ENCODE measurements at places on chromosomes 1 and 21.

- no peak for DNase-seq
Observed at GRCh38 chr1:166920561-166921475, 44.8 kb upstream of the TADA1 start.

DNA sequence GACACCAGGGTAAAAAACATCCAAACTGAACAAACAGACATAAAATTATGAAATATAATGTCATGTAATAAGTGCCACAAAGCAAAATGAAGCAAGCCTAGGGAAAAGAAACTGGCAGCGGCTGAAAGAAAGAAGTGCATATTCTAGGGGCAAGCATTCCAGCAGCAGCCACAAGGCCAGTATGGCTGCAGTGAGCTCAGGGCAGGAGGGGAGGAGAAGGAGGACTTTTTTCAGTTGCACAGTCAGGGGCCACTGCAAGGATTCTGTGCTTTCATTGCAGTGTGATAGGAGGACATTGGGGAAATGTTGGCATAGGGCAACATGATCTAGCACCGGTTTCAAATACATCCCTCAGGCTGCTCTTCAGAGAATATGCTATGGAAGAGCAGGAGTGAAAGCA is 263.8 kb downstream of the NEGR1 start:
- no peak for DNase-seq

DNA sequence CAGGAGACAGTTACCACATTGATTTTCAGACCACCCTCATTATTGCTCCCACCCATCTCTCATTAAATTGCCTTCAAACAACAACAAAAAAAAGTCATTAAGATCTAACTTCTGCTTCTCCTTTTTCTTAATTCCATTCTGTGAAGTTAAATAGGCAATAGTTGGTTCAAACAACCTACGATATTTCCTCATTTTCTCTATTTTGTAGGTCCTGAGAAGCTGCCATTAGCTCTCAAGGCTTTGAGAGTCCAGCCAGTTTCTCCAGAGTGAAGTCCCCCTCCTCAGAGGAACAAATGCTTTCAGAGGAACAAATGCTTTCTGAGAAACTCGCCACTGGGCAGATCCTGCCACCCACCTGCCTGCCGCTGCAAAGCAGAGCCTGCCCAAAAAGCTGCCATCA is 125.6 kb downstream of the ETS2 start:
- no peak for DNase-seq

DNA sequence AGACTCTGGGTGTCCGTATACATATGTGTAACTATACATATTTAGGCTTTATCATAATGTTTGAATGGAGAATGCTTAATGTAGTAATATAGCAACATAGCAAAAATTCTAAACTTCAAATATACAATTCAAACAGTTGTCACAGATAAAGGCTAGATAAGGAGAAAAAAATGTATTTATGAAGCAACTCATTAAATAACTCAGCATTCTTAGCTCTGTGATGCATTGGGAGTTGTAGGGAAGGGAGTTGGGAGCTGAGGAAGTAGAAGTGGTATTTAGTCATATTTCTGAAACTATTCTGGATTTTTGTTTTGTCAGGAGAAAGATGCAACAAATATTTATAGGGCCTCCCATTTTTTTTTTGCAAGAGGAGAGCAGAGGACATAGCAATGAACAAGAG is 197.8 kb downstream of the PBX1 start:
- DNase-seq, result peak; percentile 71

DNA sequence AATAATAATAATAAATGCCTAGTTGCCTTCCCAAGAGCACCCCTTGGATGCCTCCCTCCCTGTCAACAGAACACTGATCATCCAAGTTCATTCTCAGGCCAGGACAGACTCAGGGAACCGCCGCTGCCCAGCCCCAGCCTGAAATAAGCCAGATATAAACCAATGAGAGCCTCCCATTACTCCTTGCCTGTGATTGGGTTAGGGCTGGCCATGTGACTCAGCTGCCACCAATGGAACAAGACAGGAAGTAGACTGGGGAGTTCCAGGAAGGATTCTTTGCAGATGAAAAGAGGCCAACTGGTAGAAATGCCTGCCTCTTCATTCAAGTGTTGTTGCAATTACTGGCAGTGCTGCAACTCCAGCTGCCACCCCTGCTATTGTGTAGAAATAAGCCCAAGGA is 146.4 kb upstream of the TIAM1 start:
- DNase-seq, result no peak

DNA sequence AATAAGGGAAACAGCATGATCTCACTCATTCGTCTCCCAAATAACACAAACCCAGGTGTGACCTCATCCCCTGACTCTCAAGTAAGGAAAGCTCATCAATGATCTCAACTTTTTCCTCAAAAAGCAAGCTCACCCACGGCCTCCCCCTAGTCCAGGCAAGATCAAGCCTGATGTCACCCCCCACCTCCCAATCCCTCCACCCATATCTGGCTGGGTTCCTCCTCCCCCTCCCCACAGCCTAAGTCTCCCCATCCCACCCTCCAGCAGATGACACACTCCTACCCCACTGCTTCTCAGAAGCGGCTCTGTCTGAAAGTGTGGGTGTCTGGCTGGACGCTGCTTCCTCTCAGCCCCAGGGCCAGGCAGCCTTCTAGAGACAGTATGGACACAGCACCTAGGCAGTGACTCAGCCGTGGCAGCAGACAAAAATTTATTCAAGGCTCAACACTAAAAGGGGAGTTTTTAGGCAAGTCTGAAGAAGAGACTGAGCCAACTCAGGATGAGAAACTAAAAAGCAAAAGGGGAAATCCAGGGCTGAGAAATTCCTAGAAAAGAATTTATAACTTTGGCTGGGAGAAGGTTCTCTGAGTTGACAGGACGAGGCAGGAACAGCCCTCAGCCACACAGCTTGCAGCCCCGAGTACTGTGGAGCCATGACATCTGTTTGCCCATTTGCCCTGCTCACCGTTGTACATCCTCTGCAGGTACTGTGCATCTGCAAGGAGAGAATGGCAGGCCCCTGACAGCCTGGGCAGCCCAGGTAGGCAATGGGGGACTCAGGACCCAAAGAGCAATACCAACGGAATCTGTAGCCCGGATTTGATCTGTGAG is 81.6 kb upstream of the LRRC8D start:
- DNase-seq, result peak; percentile 51

GRCh38 chr1:207897188-207897587 is 13.7 kb downstream of the CD34 start:
- no peak for DNase-seq

All from NCI-H226 (cell line).